ENCODE measurements at places on chromosomes 2 and 18. TPM values are rescaled to one million over a fixed set of nuclear protein-coding genes. Genes with fewer than 3 reads are reported as not detected.

The GALM gene
- 19.2 TPM for total RNA-seq

The RGPD3 gene
- total RNA-seq = 0.13 TPM

The SKA1 gene
- 12.2 TPM for total RNA-seq

The CD207 gene
- total RNA-seq = not detected

The MBOAT2 gene
- total RNA-seq = 26.8 TPM

The SERPINB12 gene
- total RNA-seq = not detected

The LOXHD1 gene
- total RNA-seq = not detected

The AGBL5 gene
- 30.8 TPM for total RNA-seq

The CRYGA gene
- total RNA-seq = not detected

The POMC gene
- not detected for total RNA-seq

The SULT1C2 gene
- 0.36 TPM for total RNA-seq

The SCYGR4 gene
- not detected for total RNA-seq

The UGT1A8 gene
- total RNA-seq = not detected

The TIA1 gene
- 47.2 TPM for total RNA-seq

The GPR75 gene
- 1.5 TPM for total RNA-seq

The MEP1B gene
- total RNA-seq = 0.15 TPM

The UGT1A5 gene
- not detected for total RNA-seq

The ZNF396 gene
- total RNA-seq = 0.66 TPM

The CD8B gene
- not detected for total RNA-seq

The NT5C1B gene
- not detected for total RNA-seq

The POTEI gene
- total RNA-seq = not detected

The ANKRD30BL gene
- not detected for total RNA-seq

The PLEK gene
- total RNA-seq = not detected

The AOX1 gene
- 2.9 TPM for total RNA-seq

The EMILIN1 gene
- not detected for total RNA-seq

The ASPRV1 gene
- 0.17 TPM for total RNA-seq

The SERPINB13 gene
- not detected for total RNA-seq

The TRIM43B gene
- total RNA-seq = not detected

The PKDCC gene
- 32.9 TPM for total RNA-seq

The MATN3 gene
- 12.5 TPM for total RNA-seq

The DSG4 gene
- total RNA-seq = 0.02 TPM

The DUSP2 gene
- total RNA-seq = 0.53 TPM

The CHRNA1 gene
- total RNA-seq = not detected

The SOWAHC gene
- 21.1 TPM for total RNA-seq

The AP1S3 gene
- total RNA-seq = 23.7 TPM

The LRRTM4 gene
- total RNA-seq = not detected

The FBXO48 gene
- 0.71 TPM for total RNA-seq

The ALPP gene
- total RNA-seq = 0.37 TPM

The TLX2 gene
- 0.30 TPM for total RNA-seq

The MFSD6 gene
- 26.9 TPM for total RNA-seq

The ESPNL gene
- 0.44 TPM for total RNA-seq

The B3GNT7 gene
- 2.3 TPM for total RNA-seq

The HSPD1 gene
- 751 TPM for total RNA-seq

The FHOD3 gene
- total RNA-seq = 2.5 TPM

The RGPD5 gene
- 8.0 TPM for total RNA-seq

Data from A549 treated with DMSO at 1 μM for 4 hours (cell line).